ENCODE measurements at places on chromosomes 4 and X.

DNA sequence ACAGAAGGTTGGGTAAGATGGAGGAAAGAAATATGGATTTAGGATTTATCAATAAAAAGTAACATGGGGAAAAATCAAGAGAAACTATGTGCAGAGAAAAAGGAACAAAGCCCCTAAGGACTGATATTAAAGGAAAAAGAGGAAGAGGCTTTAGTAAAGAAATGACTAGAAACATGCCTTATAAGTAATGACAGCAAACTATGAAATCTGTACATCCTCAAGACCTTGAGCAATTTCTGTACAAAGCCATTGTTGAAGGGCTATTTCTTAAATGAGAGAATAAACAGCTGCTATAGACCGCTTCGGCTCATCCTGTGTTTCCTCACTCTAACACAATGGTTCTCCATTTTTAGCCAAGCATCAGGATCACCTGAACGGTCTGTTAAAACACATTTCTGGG is 180.3 kb upstream of the ATOH1 start:
- DNase-seq: no peak

DNA sequence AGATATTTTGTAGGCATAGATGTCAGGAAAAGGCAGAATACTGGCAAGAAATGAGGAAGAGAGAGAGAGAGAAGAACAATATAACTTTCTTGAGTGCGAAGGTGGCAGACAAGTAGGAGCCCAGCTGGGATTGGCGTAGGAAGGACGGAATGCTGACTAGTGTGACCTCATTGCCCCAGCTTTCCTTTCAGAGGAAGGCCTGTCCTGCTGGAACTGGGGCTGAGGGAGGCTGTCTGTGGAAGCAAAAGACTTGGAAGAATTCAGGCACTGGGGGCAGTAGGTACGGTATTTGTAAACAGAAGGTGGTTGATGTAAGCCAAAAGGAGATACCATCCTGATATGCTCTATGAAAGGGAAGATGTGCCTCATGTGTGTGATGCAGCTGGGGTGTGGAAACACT is 818.4 kb downstream of the ADGRL3 start:
- DNase-seq: no peak

DNA sequence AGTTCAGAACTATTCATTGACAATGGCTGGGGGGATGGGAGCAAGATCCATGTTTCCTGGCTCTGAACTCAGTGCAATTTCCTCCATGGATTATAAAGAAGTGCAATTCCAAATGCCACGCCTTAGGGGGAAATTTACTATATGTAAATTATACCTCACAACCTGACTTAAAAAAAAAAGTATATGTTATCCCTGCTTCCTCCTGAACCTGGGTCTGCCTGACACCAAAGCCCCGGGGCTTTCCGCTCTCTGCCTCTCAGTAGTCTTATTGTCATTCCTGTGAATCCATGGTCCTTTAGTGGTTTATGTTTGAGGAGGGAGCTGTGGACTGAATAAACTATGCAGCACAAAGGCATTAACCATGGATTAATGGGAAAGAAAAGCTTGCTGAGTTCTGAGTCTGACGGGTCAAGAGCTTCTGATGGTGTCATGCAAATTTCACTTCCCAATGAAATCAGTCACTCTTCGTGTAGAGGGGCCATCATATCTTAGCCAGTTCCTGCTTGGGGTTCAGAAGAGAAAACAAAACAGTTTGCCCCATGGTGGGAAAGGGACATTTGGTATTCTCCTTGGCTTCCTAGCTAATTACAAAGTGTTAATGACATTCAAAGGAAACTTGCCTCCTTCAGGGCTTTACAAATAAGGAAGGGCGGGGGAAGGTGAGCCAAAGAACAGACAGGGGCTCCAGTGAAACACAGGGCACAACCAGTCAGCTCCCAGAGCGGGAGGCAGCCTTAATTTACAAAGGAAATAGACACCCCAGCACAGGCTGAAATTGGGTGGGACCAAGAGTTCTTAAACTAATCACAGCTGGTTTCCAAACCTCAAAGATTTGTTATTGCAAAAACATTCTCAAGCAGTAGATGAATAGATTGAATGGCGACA is 14.3 kb downstream of the FAM9C start:
- no peak for DNase-seq

DNA sequence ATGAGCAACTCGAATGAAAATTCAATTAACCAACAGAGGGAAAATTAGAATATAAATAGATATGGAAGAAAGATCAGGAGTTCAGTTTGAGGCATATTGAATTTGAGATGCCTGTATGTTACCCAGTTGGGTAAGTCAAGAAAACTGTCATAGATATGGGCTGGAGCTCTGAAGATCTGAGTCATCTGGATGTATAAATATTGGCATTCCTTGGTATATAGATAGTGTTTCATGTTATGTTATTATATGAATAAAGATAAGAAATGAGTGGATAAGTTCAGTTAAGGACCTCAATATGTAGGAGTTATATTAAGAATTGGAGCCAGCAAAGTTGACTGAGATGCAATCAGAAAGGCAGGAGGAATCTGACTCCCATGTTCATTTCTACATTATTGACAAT is 543.6 kb upstream of the SMIM31 start:
- no peak for DNase-seq
